ENCODE measurements at places on chromosomes 1 and 21. TPM values are rescaled to one million over a fixed set of nuclear protein-coding genes. Genes with fewer than 3 reads are reported as not detected.

DNA sequence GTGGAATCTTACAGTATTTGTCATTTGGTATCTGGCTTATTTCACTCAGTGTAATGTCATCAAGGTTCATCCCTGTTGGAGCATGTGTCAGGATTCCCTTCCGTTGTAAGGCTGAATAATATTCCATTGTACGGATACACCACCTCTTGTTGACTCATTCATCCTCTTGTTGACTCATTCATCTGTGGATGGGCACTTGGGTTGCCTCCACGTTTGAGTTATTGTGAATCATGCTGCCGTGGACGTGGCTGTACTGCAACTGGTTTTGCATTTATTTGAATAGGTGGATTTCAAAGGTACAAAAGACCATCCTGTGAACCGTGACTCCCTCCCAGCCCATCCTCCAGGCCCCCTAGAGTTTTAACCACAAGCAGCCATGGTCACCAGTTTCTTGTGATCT lies 11.9 kb upstream of the TCP10L start:
- no peaks in the 10 kb centered on the region for H3K27me3 ChIP-seq
- peaks cover 18% of the 10 kb centered on the region for H3K4me1 ChIP-seq

- no peak for DNase-seq
- no peak overlapping the region for H3K27ac ChIP-seq
- H3K4me3 ChIP-seq: no peak overlapping the region
Measured at GRCh38 chr1:109228167-109228566, 14.4 kb downstream of the SARS1 start.

GRCh38 chr1:119687434-119688079 lies 24.2 kb upstream of the PHGDH start:
- no peak overlapping the region for H3K4me3 ChIP-seq
- DNase-seq: no peak
- no peaks in the 10 kb centered on the region for H3K36me3 ChIP-seq
- H3K27ac ChIP-seq: peak overlapping the region; percentile 66

DNA sequence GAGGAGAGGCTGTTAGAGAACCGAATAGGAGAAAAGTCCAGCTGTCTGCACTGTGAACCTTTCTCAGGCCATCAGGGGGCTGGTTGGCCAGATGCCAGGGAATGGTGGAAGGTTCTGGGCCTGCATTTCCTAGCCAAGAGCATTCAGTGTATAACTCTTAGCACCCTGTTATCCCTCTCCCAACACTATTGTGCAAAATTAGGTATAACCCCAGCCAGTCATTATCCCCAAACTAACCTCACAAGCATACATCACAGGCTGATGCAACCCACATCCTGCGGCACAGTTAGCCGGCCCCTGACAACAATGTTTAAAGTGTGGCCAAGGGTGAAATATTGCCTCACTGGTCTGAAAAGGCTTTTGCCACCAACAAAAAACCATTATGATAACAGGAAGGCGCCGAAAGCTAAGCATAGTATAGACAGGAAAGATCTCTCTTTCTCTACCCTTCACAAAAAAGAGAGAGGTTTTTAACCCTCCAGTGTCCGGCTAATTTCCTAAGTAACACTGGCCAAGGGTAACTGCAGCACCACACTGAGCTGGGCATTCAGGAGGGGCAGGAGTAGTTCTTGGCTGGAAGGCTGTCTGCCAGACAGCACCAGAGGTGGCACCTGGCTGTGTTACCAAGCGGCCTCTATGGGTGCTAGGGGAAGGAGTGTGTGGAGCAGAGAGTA lies 77.3 kb upstream of the BCAR3 start:
- no peak for DNase-seq
- no peak overlapping the region for H3K4me3 ChIP-seq
- no peak overlapping the region for H3K27ac ChIP-seq
- H3K27me3 ChIP-seq: peaks cover 21% of the 10 kb centered on the region

TMEM269 gene
- total RNA-seq: 0.42 TPM

DNA sequence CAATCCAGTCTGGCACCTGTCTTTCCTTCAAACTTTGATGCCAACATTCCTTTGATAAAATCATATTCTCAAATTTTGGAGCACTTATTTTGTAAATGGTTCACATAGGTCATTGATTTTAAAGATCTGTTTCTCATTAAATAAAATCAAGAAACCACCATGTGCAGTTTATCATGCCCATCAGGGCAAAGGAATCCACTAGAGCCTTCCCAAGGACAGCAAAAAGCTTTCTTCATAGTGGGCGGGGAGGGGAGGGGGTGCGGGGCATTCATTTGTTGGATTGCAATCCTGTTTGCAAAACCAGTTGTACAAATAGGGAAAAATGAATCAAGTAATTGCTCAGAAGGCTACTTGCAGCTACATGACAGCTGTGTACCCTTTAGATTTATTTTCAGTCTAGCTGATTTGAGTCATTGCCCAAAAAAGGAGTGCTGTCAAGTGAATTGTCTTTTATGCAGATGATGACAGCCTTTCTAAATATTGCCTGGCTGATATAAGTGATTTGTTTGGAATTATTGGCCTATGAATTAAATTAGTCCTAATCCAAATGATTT lies 23.0 kb downstream of the LRRC8B start:
- H3K4me1 ChIP-seq: peaks cover 1% of the 10 kb centered on the region
- H3K36me3 ChIP-seq: no peaks in the 10 kb centered on the region
- no peak overlapping the region for H3K27ac ChIP-seq
- no peak for DNase-seq
- no peaks in the 10 kb centered on the region for H3K27me3 ChIP-seq

DNA sequence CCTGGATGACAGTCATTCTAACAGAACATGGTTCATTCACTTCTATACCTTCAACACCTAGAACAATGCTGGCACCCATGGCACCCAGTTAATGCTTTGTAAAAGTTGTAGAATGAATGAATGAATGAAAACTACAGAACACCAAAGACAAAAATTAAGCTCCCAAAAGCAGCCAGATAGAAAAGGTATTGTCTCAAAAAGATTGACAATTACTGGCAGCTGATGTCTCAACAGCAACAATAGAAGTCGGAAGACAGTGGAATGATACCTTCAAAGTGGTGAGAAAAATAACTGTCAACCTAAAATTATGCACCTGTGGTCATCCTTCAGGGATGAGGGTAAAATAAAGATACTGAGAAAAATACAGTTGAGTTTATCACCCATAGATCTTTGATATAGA lies 4.9 kb upstream of the C1orf167 start:
- H3K36me3 ChIP-seq: no peaks in the 10 kb centered on the region
- H3K4me3 ChIP-seq: no peak overlapping the region
- H3K27ac ChIP-seq: no peak overlapping the region
- H3K27me3 ChIP-seq: peaks cover 27% of the 10 kb centered on the region
- no peak for DNase-seq

IQCC gene
- 5.1 TPM for total RNA-seq

Data from progenitor cell of endocrine pancreas (in vitro differentiated cells).